ENCODE measurements at places on chromosomes 7 and 10. TPM values are rescaled to one million over a fixed set of nuclear protein-coding genes. Genes with fewer than 3 reads are reported as not detected.

DNA sequence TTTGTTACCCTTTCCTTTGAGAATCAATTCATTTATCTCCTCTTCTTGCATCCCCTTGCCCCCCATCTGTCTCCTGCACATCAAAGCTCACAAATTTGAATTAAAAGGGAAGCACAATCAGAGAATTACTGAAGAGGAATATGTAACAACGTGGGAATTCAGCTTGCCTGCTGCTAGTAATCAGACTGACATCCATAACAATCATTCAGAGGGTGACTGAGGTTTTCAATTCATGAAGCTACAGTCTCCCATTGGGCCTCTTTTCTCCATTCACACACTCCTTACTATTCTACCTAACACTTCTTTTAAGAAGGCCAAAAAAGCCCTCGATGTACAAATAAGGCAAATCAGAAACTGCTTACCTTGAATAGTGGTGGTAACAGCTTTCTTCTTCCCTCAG is 24.3 kb upstream of the DNA2 start:
- H3K27ac ChIP-seq, result no peak overlapping the region
- H3K36me3 ChIP-seq, result peaks cover 20% of the 10 kb centered on the region
- H3K27me3 ChIP-seq, result no peaks in the 10 kb centered on the region
- no peak overlapping the region for H3K4me3 ChIP-seq
- DNase-seq, result no peak

DNA sequence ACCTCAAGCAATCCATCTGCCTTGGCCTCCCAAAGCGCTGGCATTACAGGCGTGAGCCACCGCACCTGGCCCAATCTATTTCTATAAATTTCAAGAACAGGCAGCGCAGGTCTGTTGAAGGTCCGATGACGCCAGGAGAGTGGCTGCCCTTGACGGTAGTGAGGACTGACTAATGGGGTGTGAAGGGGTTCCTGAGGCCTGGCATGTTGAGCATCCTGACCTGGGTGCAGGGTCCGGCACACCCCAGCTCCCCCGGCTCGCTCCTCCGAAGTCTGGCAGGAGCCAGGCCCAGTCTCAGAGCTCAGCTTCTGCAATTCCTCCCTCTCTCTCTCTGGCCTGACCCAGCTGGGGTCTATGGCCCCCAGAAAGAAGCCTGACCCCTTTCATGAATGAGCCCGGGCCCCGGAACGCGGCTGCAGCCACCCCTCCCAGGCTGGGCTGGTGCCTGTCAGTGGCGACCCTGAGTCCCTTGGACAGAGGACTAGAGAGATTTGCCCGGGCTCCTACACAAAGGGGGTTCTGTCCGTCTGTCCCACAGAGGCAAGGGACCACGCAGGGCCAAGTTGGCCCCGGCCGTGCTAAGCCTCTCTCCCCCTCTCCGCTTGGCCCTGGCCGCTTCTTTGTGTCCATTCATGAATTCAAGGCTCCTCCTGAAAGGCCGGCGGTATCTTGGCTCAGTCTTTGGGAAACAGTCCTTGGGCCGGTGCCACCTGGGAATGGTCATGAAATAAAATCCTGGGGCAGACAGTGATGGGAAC is 18.8 kb downstream of the MMD2 start:
- H3K4me1 ChIP-seq, result no peaks in the 10 kb centered on the region
- H3K36me3 ChIP-seq, result no peaks in the 10 kb centered on the region
- H3K27me3 ChIP-seq, result no peaks in the 10 kb centered on the region
- no peak overlapping the region for H3K27ac ChIP-seq
- DNase-seq, result no peak
- H3K4me3 ChIP-seq, result no peak overlapping the region

GRCh38 chr7:127353897-127354296 is 38.6 kb downstream of the ZNF800 start:
- no peaks in the 10 kb centered on the region for H3K4me1 ChIP-seq
- no peak for DNase-seq
- H3K27me3 ChIP-seq, result no peaks in the 10 kb centered on the region
- H3K36me3 ChIP-seq, result no peaks in the 10 kb centered on the region
- H3K27ac ChIP-seq, result no peak overlapping the region
- no peak overlapping the region for H3K4me3 ChIP-seq

GRCh38 chr7:141145630-141145982 is 71.7 kb downstream of the TMEM178B start:
- H3K4me3 ChIP-seq, result no peak overlapping the region
- H3K27ac ChIP-seq, result no peak overlapping the region
- H3K36me3 ChIP-seq, result no peaks in the 10 kb centered on the region
- DNase-seq, result no peak

DNA sequence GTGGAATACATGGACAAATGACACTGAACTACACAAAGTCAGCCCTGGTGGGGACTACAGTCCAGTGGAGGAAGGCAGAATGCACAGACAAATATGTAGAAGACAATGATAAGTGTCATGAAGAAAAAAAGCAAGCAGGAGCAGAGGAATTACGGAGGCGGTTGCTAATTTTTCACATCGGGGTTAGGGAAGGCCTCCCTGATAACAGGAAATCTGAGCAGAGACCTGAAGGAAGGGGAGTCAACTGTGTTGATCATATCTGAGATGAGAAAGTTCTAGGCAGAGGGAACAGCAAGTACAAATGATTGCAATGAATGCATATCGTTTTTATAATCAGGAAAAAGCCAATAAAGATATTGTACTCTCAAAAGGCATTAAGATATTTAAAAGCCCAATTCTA is 14.0 kb downstream of the KIAA1549 start:
- no peak for DNase-seq
- H3K27ac ChIP-seq, result no peak overlapping the region
- H3K36me3 ChIP-seq, result no peaks in the 10 kb centered on the region
- no peaks in the 10 kb centered on the region for H3K27me3 ChIP-seq
- H3K4me1 ChIP-seq, result no peaks in the 10 kb centered on the region

Gene AOC1
- total RNA-seq, result 0.75 TPM

Gene DLX5
- not detected for total RNA-seq

DNA sequence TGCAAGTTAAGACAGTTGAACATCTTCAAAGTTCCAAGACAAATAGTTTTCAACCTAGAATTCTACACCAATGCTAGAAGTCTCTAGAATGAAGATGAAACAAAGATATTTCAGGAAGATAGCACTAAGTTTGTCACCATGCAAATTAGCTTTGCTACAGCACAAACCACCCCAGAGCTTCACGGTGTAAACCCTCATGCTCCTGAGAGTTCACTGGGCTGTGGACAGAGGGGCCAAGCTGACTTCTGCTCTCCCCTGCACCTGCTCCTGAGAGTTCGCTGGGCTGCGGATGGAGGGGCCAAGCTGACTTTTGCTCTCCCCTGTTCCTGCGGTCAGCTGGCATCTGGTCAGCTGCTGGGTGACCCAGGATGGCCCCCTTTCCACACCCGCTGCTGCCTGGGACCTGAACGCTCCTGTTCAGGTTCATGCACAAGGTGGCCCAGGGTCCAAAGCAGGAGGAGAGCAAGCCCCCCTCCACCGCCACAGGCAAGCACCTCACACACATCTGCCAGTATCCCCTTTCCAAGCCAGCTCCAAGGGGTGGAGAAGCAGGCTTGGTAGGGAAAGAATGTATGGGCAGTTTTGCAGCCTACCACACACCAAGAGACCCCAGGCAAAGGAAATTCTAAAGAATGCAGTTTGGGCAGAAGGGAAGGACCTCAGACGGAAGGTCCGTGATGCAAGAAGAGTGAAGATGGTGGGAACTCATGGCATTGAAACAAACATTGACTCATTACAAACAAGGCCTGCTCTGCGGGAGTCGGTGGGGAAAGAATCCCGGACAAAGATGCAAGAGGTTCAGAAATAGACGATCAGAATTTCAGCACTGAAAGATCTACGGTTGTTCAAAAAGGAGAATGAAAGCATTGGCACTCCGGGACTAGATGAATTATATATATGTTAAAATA is 137.8 kb upstream of the PPP2R2D start:
- H3K4me1 ChIP-seq, result no peaks in the 10 kb centered on the region
- H3K36me3 ChIP-seq, result no peaks in the 10 kb centered on the region
- no peak overlapping the region for H3K27ac ChIP-seq
- no peak for DNase-seq
- no peaks in the 10 kb centered on the region for H3K27me3 ChIP-seq

DNA sequence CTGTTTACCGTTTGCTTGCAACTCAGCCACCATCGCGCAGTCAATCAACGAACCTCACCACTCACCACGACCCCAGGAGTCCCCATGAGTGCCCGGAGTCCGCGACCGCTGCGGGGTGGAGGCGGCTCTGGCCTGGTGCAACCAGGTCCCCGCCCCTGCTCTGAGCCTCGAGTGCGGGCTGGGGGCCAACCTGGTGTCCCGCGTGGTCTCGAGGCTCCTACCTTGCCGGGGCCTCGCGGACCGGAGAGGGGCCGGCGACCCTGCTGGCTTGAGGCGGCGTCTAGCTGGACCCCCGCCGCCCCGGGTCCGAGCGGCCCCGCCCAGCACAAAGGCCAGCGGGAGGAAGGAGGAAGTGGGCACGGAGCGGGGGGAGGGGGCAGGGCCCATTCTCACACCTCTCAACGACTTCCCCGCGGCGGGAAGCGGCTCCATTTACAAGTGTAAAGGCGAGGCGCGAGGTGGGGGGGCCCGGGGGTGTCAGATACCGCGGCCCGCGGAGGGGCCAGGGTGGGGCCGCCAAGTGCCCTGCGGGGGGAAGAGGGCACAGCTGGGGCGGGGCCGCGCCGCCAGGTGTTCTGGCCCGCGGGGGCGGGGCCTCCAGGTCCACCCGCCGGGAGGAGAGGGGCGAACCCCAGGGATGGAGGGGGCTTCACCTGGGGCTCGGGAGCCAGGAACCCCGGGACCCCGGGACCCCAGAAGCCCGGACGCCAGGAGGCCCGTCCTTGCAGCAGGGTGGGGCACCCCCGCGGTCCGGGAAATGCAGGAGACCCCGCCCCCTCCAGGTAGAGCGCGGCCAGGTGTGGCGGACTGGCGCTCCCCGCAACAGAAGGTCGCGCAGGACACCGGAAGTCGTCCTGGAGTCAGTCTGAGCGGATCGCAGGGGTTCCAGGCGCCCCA is 8.6 kb downstream of the CTBP2 start:
- peaks cover 80% of the 10 kb centered on the region for H3K4me1 ChIP-seq
- H3K27ac ChIP-seq, result peak overlapping the region; percentile 80
- no peaks in the 10 kb centered on the region for H3K36me3 ChIP-seq
- peak overlapping the region; percentile 28 for H3K4me3 ChIP-seq

- no peak overlapping the region for H3K27ac ChIP-seq
- H3K4me3 ChIP-seq, result no peak overlapping the region
- no peak for DNase-seq
- no peaks in the 10 kb centered on the region for H3K27me3 ChIP-seq
Observed at GRCh38 chr10:33791272-33791660, 456.8 kb upstream of the NRP1 start.

GRCh38 chr10:13788711-13789447 is 202.1 kb downstream of the PRPF18 start:
- peak; percentile 82 for DNase-seq
- peak overlapping the region; percentile 56 for H3K27ac ChIP-seq
- H3K36me3 ChIP-seq, result peaks cover 4% of the 10 kb centered on the region

DNA sequence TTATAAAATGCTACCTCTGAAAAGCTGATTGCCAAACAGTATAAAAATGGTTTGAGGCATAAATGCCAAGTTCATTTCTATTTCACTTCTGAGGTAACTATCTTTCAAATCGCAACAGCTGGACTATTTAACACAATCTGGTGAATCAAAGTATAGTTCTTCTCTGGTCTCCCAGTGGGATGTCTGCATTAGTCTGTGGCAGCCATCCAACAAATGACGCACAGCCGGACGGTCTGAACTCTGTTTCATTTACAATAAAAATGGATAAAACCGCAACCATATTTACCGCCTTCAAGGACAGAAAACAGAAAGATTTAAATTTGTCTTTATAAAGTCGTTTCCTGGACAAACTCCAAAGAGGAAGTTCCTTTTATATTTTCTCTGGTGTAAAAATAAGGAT is 41.9 kb downstream of the ENO4 start:
- no peak overlapping the region for H3K27ac ChIP-seq
- no peaks in the 10 kb centered on the region for H3K36me3 ChIP-seq
- H3K4me3 ChIP-seq, result no peak overlapping the region

DNA sequence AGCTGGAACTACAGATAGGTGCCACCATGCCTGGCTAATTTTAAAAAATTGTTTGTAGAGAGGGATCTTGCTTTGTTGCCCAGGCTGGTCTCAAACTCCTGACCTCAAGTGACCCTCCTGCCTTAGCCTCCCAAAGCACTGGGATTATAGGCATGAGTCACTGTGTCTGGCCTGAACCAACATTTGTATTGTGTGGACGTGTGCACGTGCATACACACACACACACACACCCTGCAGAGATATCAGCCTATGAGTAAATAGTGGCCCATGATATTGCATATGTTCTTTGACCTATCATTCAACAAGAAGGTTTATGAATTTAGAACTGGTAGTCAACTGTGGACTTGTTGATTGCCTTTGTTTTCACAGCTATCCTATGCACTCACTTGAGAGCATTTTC is 161.6 kb downstream of the BAMBI start:
- no peaks in the 10 kb centered on the region for H3K4me1 ChIP-seq
- no peak for DNase-seq
- no peak overlapping the region for H3K27ac ChIP-seq
- no peaks in the 10 kb centered on the region for H3K27me3 ChIP-seq
- H3K36me3 ChIP-seq, result no peaks in the 10 kb centered on the region
- H3K4me3 ChIP-seq, result no peak overlapping the region

- no peaks in the 10 kb centered on the region for H3K36me3 ChIP-seq
- DNase-seq, result peak; percentile 56
- no peak overlapping the region for H3K27ac ChIP-seq
- peaks cover 8% of the 10 kb centered on the region for H3K4me1 ChIP-seq
- H3K4me3 ChIP-seq, result no peak overlapping the region
- H3K27me3 ChIP-seq, result no peaks in the 10 kb centered on the region
Observed at GRCh38 chr10:77287647-77288120, 349.9 kb downstream of the KCNMA1 start.

GRCh38 chr10:124918906-124919305 is 23.0 kb upstream of the ZRANB1 start:
- peak overlapping the region; percentile 98 for H3K27ac ChIP-seq
- peak overlapping the region; percentile 95 for H3K4me3 ChIP-seq
- H3K27me3 ChIP-seq, result no peaks in the 10 kb centered on the region
- no peak for DNase-seq

DNA sequence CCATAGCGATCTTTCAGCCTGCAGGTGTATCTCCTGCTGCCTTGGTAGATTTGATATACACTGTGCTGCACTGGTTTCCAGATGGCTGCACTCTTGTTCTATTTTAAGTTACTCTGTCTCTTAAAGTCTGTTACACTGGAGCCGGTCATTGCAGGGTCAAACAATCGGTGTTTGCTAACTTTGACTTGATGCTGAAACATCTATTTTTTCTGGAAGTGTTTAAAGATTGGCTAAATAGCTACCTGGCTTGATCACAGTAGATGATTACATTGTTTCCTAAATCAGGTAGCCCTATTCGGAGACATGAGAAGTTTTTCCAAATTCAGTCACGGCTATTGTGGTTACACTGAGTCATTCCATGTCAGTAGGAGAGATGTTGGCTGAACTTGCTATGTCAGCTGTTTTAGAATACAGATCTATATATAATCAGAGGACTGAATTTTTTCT is 574.8 kb downstream of the ETV1 start:
- no peak for DNase-seq
- H3K27me3 ChIP-seq, result no peaks in the 10 kb centered on the region
- H3K4me3 ChIP-seq, result no peak overlapping the region
- no peak overlapping the region for H3K27ac ChIP-seq
- no peaks in the 10 kb centered on the region for H3K36me3 ChIP-seq
